Stimulated activated naive CD8-positive, alpha-beta T cell treated with anti-CD3 and anti-CD28 coated beads, Interleukin-15, amount 100 ng/mL, for 72 hours (primary cell): ENCODE measurements at places on chromosomes 7 and 10.

GRCh38 chr7:53062796-53063195 lies 27.4 kb downstream of the POM121L12 start:
- no peak for DNase-seq

GRCh38 chr10:95336702-95337101 lies 45.9 kb upstream of the PDLIM1 start:
- no peak for DNase-seq

GRCh38 chr10:118568327-118568848 lies 27.1 kb downstream of the PRLHR start:
- DNase-seq: peak; percentile 52

- DNase-seq: no peak
These were observed 750.3 kb downstream of the ANKRD7 start for GRCh38 chr7:118974836-118975235.

- DNase-seq: peak; percentile 31
These were observed 718 bp upstream of the CTBP2 start for GRCh38 chr10:125160856-125161706.

- DNase-seq: no peak
These were observed 158.9 kb upstream of the FOXK1 start for GRCh38 chr7:4523219-4523618.

- DNase-seq: no peak
These were observed 732 bp downstream of the CPVL start for GRCh38 chr7:29145553-29146056.

DNA sequence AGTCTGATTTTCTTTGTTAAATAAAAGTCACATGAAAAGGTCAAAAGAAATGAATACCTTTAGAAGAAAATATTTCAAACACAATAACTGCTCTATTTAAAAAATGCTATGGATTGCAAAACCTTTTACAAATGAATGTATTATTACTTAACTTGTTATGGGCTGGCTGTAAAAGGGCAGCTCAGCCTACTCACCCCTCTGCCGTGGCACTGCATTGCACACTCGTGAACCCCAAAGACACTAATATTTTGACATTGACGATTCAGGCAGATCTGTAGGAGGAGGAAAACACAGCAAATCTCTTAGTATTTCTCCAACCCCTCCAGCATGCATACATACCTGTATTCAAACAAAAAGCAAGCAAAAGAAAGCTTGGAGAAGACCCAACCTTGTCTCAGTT lies 149.5 kb downstream of the FANK1 start:
- DNase-seq: no peak

DNA sequence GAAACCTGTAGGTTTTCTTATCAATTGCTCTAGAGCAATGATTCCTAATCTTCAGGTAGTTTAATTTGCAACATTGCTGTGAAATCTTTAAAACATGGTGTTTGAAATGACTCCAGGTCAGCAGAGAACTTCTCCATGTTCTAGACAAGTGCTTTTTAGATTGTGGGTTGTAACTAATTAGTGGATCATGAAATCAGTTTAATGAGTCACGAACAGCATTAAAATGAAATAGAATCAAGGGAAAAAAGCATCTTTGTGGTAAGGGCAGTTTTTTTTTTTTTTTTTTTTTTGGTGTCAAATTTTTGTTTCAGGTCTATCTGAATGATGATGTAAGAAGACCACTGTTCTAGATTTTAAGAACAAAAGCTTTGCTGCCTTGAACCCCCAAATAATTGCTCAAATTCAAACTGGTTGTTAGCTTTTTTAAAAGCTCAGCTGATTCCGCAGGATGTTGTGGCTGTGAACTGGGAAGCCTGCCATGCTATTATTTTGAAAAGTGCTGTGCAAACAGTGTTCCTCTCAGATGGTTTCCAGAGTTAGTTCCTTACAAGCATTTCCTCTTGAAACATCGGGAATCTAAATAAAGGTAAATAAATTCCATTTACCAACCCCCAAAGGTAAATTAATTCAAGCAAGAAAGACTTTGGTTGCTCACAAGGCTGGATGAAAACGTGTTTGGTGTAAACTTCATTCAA lies 13.1 kb upstream of the PDK4 start:
- DNase-seq: no peak

DNA sequence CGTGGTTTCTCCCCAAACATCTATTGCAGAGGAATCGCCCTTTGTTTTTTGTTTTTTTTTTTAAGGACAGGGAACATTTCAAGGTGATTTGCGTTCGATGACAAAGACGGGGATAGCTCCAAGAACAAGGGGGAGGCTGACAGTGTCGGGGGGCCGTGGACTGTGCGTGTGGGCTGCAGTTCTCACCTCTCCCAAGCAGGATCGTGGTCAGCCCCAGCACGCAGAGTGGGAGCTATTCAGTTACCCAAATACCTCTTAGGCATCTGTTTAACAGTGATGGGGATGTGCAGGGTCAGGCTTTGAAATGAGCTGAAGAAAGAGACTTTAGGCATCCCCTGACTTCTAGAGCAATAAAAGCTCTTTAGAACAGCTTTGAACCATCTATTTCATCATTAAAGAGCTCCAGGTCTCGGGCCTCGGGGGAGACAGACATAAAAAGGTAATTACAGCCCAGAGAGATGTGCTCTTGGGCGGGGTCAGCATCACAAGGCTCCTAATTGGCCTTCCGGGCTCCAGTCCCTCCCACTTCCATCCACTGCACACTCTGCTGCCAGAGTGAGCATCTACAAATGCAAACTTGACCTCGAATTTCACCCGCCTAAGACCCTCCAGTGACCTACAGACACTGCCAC lies 97.3 kb downstream of the MYL10 start:
- DNase-seq: no peak

DNA sequence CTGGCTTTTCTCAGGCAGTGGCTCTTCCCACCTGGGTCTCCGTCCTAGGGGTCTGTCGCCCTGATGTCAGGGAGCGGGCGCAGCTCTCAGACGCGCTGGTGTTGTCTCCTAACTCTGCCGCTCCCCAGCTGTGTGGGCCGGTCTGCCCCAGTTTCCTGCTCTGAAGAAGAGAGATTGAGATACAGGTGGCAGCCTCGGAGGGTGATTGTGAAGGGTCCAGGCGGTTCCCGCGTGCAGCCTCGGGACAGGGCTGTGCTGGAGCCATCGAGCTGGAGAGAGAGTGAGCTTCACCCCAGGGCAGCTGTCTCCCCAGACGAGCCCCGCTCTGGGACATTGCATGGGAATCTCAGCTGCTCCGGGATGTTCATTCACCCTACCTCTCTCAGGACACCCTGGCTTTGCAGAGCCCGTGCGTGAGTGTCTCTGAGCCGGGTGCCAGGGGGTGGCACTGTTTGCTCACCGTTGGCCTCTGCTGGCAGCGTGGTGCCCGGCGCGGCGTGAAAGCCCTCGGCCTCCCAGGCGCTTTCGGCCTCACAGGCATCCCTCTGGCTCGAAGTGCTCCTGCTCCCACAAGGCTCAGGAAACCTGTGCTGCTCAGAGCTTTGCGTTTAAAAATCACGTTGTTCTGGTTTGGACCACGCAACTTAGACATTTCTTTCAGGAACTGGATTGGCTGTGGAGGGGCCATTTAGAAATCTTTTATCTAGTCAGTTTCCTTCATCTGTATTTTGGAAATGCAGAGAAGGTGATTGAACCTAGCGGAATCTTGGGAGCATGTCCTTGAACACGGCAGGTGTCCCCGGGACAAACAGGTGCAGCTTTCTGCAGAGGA lies 33.8 kb upstream of the ZFAND2A start:
- peak; percentile 30 for DNase-seq

GRCh38 chr10:125259651-125260050 lies 99.3 kb upstream of the CTBP2 start:
- DNase-seq: no peak

DNA sequence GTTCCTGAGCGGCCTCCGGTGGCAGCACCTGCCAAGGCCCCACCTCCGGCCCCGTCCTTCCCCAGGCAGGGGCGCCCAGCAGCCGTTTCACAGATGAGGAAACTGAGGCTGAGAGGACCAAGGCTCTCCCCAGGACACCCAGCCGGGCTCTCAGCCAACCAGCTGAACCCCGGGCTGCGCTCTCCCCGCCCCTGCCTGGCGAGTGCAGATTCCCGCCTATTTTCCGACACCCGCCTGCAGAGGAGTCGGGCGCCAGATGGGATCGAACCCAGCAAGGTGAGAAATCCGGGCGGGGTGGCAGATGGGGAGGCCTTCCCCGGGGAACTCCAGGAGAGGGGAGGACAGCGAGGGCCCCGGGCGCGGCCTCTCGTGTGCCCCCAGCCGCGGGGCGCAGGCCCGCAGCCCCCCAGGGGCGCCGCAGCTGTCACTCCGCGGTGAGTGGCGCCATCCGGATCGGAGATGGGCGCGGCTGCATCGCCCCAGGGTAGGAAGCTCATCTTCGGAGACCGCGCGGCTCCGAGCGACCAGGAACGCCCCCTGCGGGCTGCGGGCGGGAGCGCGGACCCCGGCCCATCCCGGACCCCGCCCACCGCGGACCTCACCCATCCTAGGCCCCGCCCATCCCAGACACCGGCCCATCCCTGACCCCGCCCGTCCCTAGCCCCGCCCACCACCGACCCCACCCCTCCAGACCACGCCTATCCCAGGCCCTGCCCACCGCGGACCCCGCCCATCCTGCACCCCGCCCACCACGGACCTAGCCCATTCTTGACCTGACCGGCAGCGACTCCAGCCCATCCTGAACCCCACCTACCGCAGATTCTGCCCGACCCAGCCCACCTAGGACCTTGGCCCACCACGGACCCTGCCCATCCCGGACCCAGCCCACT lies 90.3 kb downstream of the MICALL2 start:
- DNase-seq: peak; percentile 23

- no peak for DNase-seq
These were observed 5.1 kb downstream of the FLNC start for GRCh38 chr7:128835231-128835751.

GRCh38 chr7:157824819-157825121 lies 488.0 kb downstream of the DNAJB6 start:
- no peak for DNase-seq

- no peak for DNase-seq
These were observed 21.8 kb downstream of the PALD1 start for GRCh38 chr10:70500368-70500767.

- DNase-seq: no peak
These were observed 67.9 kb downstream of the SGCE start for GRCh38 chr7:94588075-94588474.

DNA sequence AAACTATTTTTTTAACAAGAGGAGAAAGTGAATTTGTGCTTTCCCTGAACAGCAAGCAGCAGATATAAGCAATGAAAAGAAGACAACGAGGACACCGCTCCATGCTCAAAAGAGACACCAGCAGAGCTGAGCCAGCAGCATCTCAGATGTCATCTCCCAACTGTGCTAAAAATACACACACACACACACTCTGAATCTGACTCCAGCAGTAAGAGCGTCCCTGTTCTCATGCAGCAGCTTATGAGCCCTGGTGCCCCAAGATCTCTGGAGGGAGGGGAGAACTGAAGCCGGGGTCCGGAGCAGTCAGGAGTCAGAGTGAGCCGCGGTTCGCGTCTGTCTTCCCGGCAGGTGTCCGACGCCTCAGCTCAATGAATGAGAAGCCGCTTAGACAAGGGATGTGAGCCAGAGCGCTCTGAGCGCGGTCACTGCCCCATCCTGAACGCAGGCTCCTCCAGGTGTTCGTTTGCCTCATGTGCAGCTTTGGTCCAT lies 49.2 kb downstream of the SVIL start:
- no peak for DNase-seq

DNA sequence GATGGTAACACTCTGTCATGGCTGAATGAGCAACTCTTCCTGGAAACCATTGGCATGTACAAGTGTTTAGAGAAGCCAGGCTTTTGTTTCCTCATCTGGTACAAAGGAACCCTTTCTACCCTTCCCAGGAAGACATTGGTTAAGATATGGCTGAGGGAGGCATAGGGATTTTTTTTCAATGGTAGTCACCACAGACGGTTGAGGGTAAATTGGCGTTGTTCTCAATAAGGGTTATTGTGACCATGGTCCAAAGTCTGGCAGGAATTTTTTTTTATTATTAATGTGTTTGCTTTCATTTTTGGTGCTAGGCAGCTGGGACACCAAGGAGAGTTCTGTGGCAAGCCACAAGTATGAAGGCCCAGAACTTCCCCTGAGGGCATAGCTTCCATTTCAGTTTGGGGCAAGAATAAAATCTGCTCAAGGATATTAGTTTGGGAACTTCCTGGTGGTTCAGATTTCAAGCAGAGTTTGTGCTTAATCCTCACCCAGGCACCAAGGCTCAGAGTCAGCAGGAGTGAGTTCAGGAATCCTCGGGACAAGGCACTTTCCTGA lies at the start of gene PLEKHS1:
PLEKHS1 (plus strand) TSS at position 502 of the 552 bp plus-strand sequence. CDS start 3,596 bp downstream, outside the sequence.
- no peak for DNase-seq

GRCh38 chr10:118497227-118497626 lies 98.2 kb downstream of the PRLHR start:
- no peak for DNase-seq
